WTC11 (cell line): ENCODE measurements at places on chromosomes 7 and 10.
A peak's percentile ranks its signal among the peaks of the same experiment; 100 is the strongest.

- DNase-seq, result no peak
These were observed 13.6 kb downstream of the NCOA4 start for GRCh38 chr10:46016811-46017210.

- DNase-seq, result no peak
These were observed 89.0 kb upstream of the PHYHIPL start for GRCh38 chr10:59087486-59087885.

GRCh38 chr10:7412928-7413282, 2.1 kb upstream of the SFMBT2 start:
- DNase-seq, result peak; percentile 52

DNA sequence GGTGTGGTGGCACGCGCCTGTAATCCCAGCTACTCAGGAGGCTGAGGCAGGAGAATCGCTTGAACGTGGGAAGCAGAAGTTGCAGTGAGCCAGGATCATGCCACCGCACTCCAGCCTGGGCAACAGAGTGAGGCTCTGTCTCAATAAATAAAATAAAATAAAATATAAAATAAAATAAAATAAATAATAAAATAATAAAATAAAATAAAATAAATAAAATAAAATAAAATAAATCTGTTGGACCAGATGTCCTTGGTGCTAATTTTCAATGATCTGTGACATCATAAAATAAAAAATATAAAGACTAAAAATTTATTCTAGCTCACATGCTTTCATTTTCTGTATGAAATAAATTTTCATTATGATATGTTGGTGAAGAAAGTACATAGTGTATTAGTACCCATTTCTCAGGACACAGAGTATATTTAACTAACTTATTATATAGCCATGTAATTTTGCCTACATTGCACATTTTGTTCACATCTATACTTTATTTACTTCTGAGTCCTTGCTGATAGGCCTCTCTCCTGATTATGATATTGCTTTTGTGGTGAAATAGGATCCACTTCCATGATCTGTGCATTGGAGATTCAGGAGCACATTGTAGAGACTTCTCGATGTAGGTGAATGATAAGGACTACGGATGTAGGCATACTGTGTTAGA, 17.8 kb upstream of the HERPUD2 start:
- DNase-seq, result no peak

DNA sequence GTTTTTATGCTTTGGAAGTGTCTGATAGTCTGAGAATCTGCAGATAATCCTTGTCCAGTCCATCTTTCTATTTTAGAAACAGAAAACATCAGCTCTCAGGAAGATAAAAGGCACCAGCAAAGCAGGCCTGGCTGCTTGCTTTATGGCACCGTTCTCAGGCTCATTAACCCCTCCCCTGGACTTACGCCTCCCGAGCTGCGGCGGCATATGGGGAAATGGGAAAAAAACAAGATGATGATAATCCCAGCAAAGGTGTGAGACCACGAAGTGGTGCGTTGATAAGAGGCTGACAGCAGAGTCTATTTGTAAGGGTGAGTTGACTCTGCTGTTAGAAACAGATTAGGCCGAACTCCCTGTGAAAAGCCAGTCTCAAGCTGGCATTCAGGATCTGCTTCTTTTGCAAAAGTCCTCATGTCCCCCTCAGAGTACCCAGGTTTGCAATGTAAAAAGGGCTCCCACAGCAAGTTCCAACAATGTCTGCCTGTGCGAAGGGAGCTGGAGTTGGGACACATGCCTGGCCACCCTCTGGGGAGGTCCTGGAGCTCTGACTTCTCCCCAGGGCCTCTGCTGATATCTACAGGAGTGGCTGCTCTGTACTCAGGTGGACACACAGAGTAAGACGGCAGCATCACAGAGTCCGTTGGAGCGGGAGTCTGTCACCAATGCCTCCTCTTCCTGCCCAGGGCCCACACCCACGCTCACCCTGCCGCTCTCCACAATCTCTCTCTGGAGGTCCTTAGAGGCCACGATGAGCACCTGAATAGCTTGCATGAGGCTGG, 54.3 kb downstream of the SPDYE5 start:
- DNase-seq, result no peak

GRCh38 chr10:120997313-120997712, 146.2 kb downstream of the WDR11 start:
- no peak for DNase-seq

DNA sequence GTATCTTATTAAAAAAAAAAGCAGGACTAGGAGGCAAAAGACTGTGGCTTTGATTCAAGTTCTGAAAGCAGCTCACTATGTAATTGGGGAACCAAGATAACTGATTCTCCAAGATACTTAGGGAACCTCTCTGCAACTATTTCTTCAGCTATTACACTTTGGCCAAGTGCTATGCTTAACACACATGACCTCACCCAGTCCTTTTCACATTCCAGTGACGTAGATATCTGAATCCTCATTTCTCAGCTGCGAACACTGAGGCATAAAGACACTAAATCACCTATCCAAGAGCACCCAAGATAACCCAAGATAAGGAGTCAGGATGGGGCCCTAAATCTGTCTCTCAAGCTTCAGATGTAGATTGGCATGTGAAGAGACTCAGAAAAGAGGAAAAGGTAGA, 133.6 kb downstream of the GLI3 start:
- no peak for DNase-seq

DNA sequence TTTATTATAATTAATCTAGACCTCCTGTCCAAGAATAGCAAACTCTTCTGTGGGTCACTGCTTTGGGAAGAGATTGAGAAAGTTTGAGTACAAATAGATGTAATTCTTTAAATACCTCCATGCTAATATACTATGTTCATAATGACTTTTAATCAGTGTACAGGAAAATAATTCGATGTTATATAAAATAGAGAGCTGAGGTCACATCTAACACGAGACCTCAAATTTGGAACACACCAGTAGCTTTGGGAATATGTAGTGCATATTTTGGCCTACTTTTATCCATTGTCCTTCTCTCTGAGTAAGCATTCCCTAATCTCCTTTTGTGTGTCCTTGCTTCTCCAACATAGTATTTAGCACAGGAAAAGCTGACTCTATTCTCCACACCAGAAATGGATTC, 27.3 kb upstream of the CABCOCO1 start:
- DNase-seq, result no peak

- no peak for DNase-seq
These were observed 175.1 kb downstream of the ZMYND11 start for GRCh38 chr10:310371-310770.

- DNase-seq, result peak; percentile 62
These were observed 780 bp downstream of the PLEKHA8 start for GRCh38 chr7:30028749-30029635.

GRCh38 chr10:69845574-69846292, 44.0 kb downstream of the COL13A1 start:
- no peak for DNase-seq

GRCh38 chr10:124825702-124826101, 24.1 kb downstream of the ABRAXAS2 start:
- DNase-seq, result no peak

GRCh38 chr7:2264158-2264557, 22.1 kb downstream of the NUDT1 start:
- no peak for DNase-seq

DNA sequence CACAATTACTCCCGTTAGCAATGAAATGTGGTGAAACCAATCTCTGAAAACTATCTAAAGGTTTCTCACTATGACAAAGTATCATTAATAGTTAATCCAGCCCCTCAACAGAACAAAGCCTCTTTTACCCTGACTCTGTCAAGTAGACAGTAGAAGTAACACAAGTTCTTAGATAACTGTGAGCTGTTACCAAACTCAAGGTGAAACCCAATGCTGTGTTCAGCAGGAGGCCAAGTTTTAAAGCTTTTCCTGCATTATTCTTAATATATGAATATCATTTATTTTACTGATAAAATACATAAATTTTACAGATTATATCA, 109.1 kb downstream of the SRPK2 start:
- no peak for DNase-seq

GRCh38 chr10:69461243-69462025, 10.2 kb downstream of the TSPAN15 start:
- no peak for DNase-seq

DNA sequence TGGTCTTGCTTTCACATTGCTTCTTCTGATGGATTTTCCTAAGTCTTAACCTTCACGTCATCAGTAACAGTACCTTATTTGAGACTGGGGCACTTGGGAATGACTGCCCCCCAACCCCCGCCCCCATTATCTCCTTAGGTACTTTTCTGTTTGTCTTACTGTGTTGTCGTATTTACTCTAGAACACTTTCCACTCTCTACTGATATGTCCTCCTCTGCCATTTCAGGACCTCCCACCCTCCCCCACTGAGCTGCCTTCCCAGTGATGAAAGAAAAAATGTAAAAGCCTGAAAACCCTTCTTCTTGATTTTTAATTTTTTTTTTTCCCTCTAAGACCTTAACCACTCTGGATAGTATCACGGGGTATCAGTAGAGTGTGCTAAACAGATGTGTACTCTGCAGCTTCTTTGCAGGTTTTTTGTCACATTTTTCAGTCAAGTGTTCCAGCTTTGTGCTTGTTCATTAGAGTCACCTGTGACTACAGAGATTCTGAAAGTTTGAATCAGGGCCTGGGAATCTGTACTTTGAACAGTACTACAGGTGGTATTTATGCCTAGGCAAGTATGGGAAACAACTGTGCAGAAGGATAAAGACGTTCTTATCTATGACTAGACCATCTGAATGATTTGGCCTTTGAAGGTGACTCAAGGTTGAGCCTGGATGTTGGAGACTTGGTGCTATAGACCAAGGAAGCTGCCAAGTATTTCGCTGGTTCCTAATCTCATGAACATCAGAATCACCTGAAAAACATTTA, 8.3 kb downstream of the CALU start:
- DNase-seq, result no peak
